ENCODE measurements at places on chromosomes 3 and 15.

- no peak for DNase-seq
Observed at GRCh38 chr15:75577401-75578172, 1.5 kb downstream of the PTPN9 start.

DNA sequence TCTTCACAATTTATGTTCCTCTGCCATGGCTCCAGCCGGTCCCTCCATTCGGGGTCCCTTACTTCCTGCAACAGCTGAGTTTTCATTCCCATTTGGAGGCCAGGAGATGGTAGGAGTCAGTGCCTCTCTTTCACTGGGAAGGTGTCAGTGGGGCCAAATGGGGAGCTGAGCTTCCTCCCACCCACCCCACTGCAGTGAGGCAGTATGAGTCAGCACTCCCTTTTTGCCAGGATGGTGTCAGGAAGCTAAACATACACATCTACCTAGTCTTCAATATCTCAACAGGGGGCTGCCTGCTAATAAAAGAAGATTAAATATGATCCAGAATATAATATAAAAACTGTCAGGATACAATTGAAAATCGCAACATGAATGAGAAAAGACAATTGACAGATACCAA, 12.7 kb upstream of the ACTC1 start:
- no peak for DNase-seq

DNA sequence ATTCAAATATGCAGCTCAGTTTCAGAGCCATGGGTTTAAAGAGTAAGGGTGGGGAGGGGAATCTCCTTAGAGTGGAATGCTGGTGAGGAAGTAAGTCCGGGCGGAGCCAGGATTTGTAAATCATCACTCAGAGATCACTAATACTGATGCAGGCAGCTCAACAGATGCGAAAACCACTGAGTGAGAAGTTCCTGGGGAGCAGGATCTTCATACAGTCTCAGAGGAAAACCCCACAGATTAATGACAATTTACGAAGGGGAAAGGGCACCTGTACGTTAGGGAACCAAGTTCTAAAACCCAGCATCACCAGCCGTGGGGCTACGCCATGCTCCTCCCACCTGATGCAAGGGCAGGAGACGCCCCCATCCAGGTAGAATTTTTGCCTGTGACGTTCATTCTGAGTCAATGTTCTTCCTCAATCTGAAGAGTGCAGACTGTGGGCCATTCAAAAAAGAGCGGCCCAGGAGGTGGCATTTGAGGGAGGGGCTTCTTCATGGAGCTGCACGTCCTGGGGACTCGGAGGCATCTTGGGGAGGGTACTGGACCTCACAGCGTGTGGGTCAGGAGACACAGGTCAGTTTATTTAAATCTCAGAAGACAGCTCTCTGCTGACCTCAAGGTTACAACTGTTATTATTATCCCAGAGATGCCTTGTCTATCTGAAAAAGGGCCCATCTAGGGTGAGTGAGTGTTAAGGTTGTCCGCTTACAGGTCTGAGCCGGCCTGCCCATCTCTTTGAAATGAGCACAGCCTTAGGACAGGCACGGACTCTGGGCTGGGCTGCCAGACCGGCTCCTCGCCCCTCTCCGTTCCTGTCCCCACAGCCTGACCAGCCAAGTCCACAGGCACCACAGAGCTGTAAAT, 228.0 kb downstream of the XXYLT1 start:
- DNase-seq = no peak

DNA sequence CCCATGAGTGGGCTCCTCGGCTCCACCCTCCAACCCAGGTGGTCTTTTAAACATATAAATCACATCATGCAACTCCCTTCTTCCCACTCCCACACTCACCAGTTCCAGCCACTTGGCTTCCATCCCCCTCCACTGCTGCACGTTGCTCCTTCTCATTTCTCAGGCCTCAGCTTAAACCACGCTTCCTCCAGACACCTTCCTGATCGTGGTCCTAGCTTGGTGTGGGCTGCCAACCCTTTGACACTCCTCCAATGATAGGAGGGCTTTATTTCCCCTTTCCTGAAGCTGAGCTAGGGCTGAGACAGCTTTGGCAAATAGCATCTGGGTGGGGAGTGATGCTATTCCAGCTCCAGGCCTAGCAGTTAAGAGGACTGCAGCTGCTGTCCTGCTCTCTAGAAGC, 130.1 kb downstream of the SRGAP3 start:
- no peak for DNase-seq

DNA sequence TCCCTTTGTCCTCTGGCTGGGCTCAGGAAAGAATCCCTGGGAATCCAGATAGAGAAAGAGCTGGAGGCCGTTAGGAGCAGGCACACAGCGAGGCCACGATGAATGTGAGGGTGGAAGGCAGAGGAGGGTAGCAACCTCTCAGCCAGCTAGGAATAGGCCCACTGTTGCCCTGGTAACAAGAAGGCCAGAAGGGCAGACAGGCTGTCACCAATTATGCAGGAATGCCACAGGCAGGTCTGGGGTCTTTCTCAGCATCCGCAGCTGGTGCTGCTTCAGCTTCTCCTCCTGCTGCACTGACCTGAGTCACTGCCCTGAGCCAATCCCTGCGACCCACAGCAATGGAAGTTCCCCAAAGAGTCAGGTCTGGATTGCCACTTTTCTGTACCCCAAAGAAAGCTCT, 62.8 kb upstream of the C3orf80 start:
- DNase-seq = no peak

- DNase-seq = no peak
Observed at GRCh38 chr3:126146525-126147146, 33.8 kb downstream of the ALDH1L1 start.

DNA sequence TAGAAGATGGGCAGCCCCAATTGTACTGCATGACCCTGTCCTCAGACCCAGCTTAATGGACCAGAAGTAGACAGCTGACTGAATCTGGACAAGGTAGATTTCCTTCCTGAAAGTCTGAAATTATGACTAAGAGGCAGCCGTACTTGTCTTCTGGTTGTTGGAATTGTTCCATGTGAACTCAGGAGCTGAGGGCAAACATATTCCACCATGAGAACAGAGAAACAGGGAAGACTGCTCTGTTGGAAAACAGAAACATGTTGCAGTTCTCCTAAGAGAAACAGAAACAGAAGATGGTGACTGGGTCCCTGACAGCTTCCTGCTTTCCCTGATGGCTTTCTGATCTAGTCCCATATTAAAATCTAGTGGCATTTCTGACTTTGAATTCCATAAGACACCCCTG, 24.1 kb downstream of the POPDC2 start:
- DNase-seq = no peak

- no peak for DNase-seq
Observed at GRCh38 chr3:64057231-64057630, 33.9 kb upstream of the PSMD6 start.

DNA sequence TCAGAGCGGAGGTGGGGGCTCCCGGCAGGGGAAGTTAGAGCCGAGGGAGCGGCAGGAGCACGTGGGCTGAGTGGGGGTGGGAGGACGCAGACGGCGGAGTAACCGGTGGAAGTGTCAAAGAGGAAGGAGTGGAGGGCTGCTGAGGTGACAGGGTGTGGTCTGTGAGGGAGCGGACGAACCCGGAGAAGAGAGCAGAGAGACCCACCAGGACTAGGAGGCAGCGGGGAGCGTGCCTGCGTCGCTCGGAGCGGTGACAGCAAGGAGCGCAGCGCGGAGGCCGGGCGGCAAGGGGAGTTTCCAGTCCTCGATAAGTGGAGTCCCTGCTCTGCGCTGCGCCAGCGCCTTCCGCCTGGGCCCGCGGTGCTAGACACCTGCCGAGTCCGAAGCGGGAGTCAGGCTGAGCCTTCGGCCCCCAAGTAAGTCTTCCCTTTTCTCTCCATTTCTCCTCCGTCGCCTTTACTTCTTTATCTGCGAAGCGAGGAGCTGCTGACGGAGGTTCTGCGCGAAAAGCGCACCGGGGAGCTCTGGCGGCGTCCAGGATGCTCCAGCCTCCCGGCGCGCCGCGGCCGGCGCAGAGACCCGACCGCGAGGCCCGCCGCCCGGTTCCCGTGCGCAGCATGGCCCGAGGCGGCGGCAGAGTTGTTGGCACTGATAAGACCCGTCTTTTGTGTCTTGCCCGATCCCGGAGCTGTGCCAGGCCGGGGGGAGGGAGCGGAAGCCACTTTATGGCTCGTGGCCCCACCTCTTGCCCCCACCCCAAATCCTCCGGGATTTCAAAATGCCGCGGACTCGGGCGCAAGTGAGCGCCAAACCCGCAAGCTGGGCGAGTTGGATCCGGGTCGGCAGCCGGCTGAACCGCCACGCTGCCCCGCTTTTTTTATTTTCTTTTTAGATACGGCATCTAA, 533.0 kb upstream of the SEMA6D start:
- DNase-seq = no peak

- no peak for DNase-seq
Observed at GRCh38 chr3:58646503-58646902, 20.1 kb downstream of the FAM3D start.

DNA sequence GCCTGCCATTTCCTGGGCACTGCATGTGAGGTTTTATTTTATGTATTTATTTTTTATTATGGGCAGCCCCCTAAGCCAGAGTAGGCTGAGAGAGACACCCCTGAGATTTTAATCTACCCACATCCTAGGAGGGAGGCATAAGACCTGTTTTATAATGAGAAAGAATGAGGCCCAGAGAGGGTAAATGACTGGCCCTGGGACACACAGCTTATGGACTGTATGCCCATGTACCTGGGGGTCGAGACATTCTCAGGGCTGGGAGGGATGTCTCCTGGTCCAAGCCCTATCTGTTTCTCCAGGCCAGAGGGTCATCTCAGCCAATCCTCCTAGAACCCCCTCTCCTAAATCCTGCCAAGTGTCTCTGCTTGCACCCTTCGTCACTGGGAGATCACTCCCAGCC, 6.1 kb downstream of the PLXND1 start:
- DNase-seq = no peak

DNA sequence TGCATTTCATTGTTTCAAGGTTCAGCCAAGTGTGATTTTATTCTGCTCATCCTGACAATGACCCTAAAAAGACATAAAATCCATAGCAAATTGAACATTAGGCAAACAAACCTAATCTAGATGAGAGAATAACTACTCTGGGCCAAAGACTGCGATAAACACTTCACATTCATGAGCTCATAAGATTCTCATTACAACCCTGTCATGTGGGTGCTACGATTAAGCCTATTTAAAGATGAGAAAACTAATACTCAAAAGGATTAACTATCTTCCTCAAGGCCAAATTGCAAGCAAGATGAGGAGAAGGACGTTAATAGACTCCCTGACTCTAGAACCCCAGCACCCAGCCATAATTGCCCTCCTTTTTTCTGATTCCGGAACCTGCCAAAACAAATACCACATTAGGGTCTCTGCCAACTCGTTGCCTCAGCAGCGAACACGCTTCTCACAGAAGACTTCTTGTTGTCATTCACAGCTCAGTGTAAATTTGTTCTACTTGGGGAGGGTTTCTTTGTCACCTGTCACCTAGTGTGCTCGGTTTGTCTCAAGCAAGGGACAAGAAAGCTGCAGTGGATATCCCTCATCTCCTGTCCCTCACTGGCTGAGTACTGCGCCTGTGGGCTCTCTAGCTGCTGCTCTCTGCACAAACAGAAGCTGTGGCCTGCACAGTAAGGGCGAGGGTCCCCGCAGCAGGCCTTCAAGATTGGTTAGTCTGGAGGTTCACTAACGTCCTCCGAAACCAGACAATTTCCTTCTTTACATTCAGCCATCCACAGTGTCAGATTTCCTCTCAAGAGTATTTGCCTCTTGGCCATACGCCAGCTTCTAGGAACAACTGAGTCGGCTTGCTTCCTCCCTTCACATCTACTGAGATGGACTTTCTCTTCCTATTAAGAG, 200.0 kb upstream of the UBE2E2 start:
- DNase-seq = no peak

DNA sequence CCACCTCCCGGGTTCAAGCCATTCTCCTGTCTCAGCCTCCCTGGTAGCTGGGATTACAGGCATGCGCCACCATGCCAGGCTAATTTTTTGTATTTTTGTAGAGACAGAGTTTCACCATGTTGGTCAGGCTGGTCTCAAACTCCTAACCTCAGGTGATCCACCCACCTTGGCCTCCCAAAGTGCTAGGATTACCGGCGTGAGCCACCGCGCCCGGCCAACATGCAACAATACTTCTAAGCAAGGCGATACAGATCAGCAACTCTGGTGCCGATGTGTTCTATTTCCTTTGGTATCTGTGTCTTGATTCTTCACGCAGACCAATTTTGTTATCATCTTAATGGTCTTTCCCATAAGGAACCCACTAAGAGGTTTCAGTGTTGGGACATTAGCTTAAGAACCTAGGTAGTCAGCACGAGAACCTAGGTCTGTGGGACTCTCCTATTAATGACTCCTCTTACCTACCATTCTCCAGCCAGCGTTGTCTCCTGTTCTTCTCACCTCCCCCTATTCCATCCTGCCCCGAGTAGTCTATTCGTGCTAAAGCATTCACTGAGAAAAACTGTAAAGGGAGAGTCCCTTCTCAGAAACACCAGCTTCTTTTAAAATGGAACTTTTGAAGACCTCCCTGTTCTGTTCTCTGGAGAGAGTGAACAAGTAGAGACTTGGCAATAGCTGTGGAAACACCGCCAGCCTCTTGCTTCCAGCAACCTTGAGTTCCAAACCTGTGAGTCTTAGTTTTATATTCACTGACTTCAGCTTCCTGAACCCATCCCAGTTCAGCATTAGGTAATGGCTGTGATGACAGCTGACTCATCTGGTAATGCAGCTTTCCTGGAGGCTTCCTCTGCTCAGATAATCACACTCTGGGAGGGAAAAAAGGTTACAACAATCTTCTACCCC, 61.2 kb downstream of the TSC22D2 start:
- DNase-seq = no peak

DNA sequence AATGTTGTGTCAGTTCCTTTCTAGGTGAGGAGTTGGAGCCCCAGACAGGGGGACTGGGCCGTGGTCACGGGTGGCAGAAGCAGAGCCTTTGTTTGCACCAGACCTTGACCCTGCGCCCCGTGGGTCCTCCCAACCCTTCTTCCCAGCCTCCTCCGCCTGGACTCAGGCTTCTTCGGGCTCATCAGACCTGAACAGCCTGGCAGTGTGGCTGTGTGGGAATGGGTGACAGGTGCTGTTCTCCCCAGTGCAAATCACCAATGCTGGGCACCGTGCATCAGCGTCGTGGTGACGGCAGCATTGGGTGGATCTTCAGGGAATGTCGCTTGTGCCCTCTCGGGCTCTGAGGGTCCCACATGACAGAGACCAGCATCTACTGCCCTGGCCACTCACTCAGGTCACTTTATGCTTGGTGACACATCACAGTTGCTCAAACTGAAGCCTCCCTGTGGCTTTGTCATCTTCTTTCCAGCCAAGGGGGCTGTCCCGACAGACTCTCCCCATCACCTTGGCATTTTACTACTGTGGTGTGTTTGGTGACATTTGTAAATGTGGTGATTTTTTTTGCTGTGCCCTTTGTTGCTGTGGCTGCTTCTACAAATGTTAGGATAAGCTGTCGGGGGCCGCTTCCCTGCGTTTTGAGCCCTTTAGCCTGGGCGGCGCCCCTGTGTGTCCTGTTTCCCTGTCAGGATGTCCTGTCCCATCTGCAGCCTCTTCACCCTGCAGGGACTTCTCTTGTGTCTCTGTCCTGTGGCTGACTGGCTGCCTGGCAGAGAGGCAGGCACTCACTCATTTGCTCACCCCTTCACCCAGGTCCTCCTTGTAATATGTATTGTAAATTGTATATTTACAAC, 14.5 kb downstream of the APBA2 start:
- no peak for DNase-seq

All from stimulated activated CD8-positive, alpha-beta memory T cell treated with anti-CD3 and anti-CD28 coated beads, Interleukin-12 subunit alpha, Interleukin-12 subunit beta, amount 100 ng/mL, for 1 hour (primary cell).